Activated CD4-positive, alpha-beta memory T cell treated with anti-CD3 and anti-CD28 coated beads, Interleukin-2, amount 10 ng/mL, durations not matched to agents 7 days and 5 days (primary cell): ENCODE measurements at places on chromosomes 11 and 22. TPM values are rescaled to one million over a fixed set of nuclear protein-coding genes. Genes with fewer than 3 reads are reported as not detected.

DNA sequence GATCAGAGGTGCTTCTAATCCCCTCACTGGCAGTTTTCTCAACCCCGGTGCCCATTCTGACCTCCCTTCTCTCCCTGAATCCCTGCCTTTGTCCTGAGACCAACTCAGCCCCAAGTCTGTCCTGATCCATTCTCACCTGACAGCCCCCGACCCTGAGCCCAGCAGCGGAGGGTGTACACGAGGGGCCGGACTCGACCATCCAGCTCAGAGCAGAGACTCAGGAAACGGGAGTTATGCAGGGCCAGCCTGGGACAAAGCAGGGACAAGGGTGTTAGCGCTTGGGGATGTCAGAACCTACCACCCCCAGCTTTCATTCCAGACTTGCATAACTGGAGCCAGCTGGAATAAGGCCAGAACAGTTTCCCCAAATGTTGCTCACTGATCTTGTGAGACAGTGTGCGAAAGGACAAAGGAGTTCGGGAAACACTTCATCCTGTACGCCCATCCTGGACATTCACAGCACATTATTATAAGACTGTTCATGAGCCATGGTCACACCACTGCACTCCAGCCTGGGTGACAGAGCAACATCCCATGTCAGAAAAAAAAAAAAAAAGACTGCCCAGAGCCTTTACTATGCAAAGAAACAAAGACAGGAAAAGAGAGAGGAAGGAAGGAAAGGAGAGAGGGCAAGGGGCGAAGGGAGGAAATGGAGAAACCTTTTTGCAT, 3.5 kb upstream of the EEF1G start:
- DNase-seq: no peak

DNA sequence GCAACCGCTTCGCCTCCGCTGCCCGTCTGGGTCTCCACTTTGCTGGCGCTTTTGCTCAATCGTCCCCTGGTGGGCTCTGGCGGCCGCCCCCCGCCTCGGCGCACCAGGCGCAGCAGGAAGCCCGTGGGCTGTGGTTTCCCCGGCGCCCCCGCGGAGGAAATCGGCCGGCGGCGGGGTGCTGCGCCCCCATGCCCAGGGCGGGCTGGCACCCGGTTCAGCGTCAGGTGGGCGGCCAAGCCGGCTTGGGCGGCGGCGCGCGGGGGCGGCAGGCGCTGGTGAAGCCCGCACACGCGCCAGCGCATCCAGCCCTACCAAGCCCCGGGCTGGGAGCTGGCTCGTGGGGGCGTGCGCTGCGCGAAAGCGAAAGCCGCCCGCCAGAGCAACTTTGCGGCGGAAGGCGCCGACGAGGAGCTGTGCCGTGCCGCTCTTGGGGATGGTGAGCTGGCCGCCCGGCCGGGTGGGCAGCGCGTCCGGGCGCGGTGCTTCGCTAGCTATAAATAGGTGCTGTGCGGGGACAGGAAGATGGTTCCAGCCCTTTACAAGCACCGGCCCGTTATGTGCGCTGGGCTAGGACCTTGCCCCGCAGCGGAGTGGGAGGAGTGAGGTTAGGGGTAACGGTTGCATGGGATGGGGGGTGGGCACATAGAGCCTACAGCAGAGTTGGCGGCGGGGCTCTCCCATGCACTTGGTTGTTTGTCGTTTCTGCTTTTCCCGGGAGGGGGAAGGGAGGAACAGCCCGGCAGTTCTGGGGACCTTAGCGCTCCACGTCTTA, 25.0 kb upstream of the SUSD2 start:
- DNase-seq: peak; percentile 78

DNA sequence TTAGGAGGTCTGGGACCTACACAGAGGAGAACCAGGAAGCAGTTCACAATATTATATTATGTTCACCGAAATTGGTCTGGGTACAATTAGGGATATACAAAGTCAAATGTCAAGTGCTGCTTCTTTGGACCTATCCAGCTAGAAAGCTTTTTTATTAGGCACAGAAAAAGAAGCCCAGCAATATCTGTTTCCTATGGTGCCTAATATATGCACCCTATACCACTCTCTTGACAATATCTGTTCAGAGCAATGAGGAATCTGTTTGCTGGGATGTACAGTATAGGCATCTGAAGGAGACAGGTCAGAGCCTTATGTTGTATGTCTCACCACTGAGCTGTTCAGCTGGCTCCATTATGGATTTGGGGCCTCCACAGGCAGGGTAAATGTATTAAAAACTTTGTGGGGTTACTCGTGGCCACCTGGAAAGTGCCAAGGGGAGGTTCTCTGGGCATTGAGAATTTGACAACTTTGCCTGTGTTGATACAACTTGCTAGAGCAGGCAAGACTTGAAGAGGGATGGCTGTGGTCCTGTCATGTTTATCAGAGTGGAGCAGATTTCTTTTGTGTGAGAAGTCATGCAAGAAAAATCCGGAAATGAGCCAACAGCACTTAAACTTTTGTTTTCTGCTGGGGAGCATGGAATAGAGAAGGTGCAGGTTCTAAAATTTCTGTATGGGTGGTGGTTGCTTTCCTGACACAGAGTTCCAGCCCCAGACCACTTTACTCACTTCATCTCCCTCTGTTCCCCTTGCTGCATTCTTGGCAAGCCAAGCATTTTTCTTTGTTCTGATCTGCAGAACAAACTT, 10.1 kb downstream of the STIM1 start:
- DNase-seq: no peak

DNA sequence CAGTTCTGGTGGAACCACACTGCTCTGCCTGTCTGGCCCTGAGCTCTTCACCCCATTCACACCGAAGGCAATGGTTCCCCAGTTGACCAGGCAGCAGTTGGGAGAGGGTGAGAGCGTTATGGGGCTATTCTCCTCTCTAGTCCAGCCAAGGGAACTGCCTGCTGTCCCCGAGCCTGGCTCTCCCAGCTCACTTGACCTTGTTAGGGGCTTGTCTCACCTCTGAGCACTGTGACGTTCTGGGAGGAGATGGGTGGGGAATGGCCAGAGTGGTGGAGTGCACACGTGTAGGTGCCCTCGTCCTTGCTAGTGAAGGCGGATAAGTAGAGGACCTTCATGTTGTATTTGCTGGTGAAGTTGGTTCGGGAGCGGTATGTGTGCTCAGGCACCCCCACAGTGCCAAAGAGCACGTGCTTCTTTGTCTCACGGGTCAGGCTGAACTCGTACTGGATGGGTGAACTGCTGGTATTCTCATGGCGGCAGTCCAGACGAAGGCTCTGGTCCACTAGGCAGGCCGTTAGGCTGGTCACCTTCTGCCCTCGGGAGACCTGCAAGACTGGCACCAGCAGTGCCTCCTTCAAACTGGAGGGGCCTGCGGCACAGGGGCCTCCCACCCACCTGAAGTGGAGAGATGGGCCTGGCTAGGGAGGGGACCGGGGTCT, 3.0 kb downstream of the THY1 start:
- no peak for DNase-seq

DNA sequence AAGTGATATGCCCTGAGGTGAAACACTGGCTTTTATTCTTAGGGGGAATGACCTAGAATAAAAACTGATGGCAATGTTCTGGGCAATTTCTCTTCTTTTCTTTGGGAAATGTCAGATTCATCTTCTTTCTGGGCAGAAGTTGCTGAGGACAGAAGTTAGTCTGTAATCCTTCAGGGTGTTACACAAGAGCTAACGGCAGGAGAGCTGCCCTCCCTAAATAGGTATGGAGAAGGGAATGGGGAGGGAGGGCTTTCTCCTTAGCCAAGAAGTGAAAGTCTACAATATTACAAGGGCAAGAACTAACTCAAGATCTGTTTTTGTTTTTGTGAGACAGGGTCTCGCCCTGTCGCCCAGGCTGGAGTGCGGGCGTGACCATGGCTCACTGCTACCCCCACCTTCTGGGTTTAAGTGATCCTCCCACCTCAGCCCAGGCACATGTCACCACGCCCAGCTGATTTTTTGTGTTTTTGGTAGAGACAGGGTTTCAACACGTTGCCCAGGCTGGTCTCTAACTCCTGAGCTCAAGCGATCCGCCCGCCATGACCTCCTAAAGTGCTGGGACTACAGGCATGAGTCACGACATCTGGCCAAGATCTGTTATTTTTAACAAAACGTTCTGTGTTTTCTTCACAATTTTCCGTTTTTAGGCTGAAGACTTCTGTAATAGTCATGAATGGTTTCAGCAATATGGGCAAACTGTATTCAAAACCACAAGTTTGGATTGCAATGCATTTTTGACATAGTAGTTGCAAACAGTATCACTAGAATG, 7.2 kb downstream of the PIWIL4 start:
- no peak for DNase-seq

- no peak for DNase-seq
Observed at GRCh38 chr11:1445741-1446445, 40.7 kb downstream of the MOB2 start.

GRCh38 chr22:26516503-26516902, 4.2 kb upstream of the TFIP11 start:
- DNase-seq: no peak

The OR5P2 gene
- total RNA-seq: not detected

The MUC15 gene
- not detected for total RNA-seq

The CBLIF gene
- total RNA-seq: not detected

The ACRV1 gene
- not detected for total RNA-seq
